ENCODE measurements at places on chromosomes 2 and 18.

DNA sequence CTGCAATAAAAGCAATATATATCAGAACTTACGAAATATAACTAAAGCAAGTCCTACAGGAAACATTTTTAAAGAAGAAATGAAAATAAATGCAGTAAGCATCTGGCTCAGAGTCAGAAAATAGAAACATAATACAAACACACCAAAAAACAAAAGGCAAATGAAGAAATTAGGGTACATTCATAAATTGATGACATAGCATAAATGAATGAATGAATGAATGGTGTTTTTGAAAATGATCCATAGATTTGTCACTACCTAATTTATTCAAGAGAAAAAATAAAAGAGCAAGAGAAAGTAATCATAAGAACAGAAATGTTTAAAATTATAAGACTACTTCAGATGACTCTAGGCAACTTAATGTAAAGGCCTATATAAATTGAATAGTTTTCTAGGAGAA lies 226.1 kb upstream of the CDH20 start:
- DNase-seq, result no peak

DNA sequence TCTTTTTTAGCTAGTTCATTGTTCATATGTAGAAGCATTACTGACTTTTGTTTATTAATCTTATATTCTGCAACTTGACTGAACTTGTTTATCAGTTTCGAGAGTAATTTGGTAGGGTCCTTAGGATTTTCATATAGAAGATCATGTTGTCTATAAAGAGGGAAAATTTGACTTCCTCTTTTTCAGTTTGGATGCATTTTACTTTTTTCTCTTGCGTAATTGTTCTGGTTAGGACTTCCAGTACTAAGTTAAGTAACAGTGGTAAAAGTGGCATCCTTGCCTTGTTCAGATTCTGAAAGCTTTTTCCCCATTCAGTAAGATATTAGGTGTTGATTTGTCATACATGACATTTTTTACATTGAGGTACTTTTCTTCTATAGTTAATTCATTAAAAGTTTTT lies 726.0 kb downstream of the KCNJ3 start:
- no peak for DNase-seq

GRCh38 chr2:177783835-177784744 lies 288.5 kb downstream of the PDE11A start:
- peak; percentile 51 for DNase-seq

DNA sequence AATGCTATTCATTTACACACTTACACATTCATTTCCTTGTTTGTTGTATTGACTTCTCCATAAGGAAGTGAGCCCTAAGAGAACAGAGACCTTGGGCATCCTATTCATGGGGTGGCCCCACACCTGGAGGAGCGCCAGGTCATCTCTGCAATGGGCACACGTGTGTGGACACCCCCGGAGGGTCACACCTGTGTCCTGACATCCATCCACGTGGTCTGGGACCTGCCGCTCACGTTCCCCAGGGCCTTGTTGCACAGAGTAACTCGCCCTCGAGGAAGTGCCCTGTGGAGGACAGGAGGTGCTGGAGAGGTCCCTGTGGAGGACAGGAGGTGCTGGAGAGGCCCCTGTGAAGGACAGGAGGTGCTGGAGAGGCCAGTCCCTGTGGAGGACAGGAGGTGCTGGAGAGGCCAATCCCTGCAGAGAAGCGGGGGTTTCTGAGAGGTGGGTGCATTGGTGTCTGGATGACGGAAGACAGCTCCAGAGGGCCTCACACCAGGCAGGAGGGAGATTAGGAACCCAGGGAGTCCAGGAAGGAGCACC lies 73.2 kb upstream of the GPC1 start:
- DNase-seq, result no peak

GRCh38 chr18:14092625-14093306 lies 39.5 kb downstream of the ZNF519 start:
- DNase-seq, result no peak
